ENCODE measurements at places on chromosomes 3 and 15.

DNA sequence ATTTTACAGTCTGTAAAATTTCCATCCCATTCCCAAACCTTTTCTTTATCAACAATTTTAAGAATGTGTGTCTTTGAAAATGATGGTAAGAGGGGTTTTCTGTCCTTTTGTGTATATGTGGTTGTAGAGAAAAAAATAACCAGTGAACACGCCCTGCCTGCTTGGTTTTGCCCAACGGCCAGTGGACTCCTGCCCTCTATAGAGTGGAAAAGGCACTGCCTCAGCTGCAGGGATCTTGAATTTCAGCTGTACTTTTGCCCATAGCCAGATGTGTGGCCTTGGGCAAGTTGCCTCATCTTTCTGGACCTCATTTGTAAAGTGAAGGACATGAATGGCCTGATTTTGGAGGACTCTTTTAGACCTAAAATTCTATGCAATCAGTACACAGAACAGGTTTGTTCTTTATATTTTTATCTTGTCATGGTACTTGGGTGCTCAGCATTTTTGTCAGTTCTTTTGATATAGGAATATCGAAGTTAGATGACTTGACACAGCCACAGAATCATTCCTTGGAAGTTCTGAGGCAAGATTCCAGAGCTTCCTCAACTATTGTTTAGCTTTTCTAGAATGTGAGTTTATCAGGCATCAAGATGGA is 81.0 kb downstream of the CLDN11 start:
- no peak for DNase-seq

DNA sequence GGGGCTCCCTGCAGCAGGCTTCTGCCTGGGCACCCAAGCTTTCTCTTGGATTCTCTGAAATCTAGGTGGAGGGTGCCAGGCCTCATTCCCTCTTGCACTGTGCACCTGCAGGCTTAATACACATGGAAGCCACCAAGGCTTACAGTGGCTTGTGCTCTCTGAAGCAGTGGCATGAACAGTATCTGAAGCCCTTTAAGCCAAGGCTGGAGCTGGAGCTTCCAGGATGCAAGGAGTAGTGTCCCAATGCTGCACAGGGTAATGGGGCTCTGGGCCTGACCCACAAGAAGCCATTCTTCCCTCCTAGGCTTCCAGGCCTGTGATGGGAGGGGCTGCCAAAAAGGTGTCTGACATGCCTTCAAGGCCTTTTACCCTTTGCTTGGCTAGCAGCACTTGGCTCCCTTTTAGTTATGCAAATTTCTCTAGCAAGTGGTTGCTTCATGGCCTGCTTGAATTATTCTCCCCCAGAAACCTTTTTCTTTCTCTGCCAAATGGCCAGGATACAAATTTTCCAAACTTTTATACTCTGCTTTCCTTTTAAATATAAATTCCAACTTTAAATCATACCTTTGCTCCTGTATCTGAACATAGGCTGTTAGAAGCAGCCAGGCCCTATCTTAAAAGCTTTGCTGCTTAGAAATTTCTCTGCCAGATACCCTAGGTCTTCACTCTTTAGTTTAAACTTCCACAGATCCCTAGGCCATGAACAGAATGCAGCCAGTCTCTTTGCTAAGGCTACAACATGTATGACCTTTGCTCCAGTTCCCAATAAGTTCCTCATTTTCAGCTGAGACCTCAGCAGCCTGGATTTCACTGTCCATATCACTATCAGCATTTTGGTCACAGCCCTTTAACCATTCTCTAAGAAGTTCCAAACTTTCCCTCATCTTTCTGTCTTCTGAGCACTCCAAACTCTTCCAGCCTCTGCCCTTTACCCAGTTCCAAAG is 201.1 kb upstream of the LRRFIP2 start:
- DNase-seq: no peak

DNA sequence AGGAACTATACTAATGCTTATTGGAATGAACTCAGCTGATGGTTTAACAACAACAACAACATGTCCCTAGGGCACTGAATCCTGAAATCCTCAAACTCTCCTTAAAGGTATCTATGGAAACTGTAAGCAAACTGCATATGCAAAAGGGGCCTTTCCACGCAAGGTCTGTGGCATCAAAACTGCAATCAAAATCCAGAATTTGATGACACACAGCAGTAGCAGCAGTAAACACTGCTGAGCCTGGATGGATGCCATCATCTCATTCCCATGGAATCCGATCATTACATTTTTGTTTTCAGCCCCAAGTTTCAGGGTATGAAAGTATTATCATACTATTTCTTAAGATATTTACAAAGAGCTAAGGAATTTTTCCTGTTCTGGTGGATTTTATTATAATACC is 399.7 kb downstream of the VPS13C start:
- no peak for DNase-seq

DNA sequence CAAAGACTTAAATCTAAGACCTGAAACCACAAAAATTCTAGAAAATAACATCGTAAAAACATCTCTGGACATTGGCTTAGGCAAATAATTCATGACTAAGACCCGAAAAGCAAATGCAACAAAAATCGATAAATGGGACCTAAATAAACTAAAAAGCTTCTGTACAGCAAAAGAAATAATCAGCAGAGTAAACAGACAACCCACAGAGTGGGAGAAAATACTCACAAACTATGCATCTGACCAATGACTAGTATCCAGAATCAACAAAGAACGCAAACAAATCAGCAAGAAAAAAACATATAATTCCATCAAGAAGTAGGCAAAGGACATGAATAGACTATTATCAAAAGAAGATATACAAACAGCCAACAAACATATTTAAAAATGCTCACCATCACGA is 749.4 kb downstream of the PLOD2 start:
- no peak for DNase-seq

GRCh38 chr3:149542375-149543312 is 68.1 kb downstream of the TM4SF4 start:
- no peak for DNase-seq

- no peak for DNase-seq
Measured at GRCh38 chr15:22944651-22945050, 35.5 kb downstream of the CYFIP1 start.

DNA sequence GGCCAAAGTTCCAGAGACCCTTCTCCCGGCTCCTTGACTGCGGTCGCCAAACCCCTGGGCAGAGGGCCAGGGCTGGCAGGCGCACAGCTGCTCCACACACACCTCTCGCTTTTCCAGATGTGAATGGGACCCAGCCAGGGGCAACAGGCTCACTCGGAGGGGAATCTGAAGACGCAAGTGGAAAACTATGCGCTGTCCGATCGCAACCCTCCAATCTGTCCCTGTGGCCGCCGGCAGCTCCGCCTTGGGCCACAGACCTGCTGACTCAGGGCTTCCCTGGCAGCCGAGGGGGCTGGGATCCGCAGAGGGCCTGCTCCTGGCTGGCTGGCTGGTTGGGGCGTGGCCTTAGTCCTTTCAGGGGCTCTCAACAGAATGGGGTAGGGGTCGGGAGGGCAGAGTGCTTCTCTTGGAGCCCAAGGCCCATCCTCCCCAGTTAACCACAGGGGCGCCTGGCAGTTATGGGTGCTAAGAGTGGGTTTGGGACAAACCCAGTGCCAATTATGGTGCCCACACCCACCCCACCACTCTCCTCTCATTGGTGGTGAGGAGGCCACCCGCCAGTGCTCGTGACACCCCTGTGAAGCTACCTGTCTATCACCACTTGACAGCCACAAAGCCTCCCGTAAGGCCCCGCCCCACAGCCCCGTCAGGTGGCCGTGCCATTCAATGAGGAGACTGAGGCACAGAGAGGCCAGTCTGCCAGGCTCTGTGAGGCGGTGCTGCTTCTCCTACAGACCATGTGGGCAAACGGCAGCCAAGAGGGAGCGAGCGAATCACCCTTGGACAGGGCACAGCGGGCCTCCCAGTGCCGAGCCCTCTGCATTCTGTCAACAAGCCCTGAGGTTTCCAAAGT is 53.8 kb downstream of the IQSEC1 start:
- DNase-seq: no peak

DNA sequence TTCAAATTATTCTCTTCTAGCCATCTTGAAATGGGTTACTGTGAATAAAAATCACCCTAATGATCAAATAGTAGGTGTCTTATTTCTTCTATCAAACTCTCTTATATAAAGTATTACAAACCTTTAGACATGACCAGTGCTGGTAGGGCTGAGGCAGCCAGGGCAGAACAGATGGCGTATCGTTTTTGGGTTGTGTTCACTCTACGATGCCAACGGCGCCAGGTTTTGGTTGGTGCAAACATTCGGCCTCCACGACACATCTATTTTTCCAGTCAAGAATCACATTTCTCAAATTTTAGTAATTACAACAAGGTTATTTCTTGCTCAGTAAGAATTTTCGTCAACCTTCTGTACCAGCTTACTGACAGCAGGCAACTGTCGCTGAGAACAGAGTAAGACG is 2.2 kb downstream of the RPL4 start:
- no peak for DNase-seq

GRCh38 chr3:42773409-42773751 is 327 bp upstream of the CCDC13 start:
- DNase-seq: no peak

- DNase-seq: no peak
Measured at GRCh38 chr3:8648909-8649741, 4.5 kb upstream of the SSUH2 start.

DNA sequence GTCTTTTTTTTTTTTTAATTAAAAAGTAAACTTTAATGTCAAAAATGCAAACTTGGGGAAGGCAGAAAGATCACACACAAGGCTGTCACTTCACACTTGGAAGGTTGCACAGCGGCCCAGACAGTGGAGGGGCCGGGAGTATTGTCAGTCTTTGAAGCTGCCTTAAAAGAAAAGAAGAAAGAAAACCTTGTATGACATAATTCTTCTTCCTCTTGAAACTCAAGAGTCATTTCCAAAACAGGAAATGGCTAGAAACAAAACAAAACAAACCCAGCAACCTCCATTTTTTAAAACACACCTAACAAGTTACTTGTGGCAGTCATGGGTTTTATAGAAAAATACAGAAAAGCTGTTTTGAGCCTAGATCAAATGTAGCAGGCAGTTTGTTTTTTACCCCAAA is 68.1 kb upstream of the MAGI1 start:
- DNase-seq: no peak

- DNase-seq: no peak
Measured at GRCh38 chr3:102304550-102304949, 130.3 kb upstream of the ZPLD1 start.

- DNase-seq: no peak
Measured at GRCh38 chr3:13282986-13283876, 136.9 kb downstream of the NUP210 start.

DNA sequence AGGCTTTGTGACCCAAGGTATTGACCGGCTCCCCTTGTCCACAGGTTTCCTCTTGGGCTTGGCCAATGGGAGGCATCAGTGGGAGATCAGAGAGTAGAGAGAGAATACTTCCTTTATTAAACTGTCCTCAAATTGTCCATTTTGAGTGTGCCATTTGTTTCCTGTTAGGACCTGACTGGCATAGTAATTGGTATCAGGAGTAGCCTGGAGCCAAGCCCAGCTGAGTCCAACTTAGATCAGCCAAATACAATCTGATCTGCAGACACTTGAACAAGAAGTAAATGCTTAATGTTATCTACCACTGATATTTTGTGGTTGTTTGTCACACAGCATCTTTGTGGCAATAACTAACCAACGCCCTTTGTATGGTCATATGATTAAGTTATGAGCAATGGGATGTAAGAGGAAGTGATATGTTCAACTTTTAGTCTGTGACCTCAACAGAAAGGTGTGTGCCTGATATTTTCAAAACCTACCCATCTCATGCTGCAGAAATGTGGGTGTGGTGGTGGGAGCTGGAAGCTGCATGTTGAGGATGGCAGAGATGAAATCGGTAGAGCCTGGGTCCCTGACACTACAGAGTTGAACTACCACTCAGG is 13.3 kb downstream of the MYD88 start:
- no peak for DNase-seq

All from esophagus squamous epithelium (tissue), 5 donors.